ENCODE measurements at places on chromosomes 6 and 20. TPM values are rescaled to one million over a fixed set of nuclear protein-coding genes. Genes with fewer than 3 reads are reported as not detected.
A peak's percentile ranks its signal among the peaks of the same experiment; 100 is the strongest.

DNA sequence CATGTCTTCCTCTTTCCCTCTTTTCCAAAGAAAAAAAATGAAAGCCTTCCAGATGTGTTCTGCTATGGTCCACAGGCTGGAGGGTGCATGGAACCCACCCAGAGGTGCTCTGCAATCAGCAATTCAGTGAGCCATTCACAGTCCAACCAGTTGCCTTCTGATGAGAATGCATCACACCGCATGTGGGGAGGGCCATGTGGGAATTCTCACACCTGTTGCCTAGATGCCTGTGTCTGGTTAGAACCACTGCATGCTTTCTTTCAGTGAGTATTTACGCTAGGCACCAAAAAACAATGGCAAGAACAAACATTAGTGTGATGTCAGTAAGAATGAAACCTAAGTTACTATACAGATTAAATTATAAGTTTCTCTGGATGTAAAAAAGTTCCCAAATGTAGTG, 311.6 kb upstream of the CDYL start:
- no peak overlapping the region for H3K4me3 ChIP-seq
- no peak overlapping the region for H3K27ac ChIP-seq
- no peaks in the 10 kb centered on the region for H3K36me3 ChIP-seq
- H3K27me3 ChIP-seq: no peaks in the 10 kb centered on the region

DNA sequence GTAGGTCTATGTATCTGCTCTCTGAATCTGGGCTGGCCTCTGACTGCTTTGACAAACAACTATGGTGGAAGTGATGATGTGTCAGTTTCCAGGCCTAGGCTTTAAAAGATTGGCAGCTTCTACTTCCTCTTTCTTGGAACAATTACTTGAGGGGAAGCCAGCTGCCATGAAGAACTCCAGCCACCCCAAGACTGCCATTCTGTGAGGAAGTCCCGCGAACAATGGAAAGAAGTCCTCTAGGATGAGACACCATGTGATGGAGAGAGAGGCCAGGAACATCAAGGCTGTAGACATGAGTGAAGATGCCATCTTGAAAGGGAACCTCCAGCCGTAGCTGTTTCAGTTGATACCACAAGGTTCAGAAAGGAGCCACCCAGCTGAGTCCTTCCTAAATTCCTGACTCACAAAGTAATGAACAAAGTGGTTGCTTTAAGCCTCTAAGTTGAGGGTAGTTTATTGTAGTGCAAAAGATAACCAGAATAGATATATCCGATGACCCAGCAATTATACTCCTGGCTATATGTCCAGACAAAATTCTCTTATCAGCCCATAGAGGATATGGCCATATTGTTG, 15.3 kb upstream of the TCF15 start:
- no peak for DNase-seq
- no peak overlapping the region for H3K27ac ChIP-seq
- peaks cover 11% of the 10 kb centered on the region for H3K4me1 ChIP-seq
- no peak overlapping the region for H3K4me3 ChIP-seq
- no peaks in the 10 kb centered on the region for H3K36me3 ChIP-seq

- H3K36me3 ChIP-seq: no peaks in the 10 kb centered on the region
- H3K4me3 ChIP-seq: no peak overlapping the region
- DNase-seq: no peak
- H3K27ac ChIP-seq: no peak overlapping the region
- H3K4me1 ChIP-seq: peaks cover 27% of the 10 kb centered on the region
- H3K27me3 ChIP-seq: no peaks in the 10 kb centered on the region
These were observed 12.4 kb downstream of the LAMA4 start for GRCh38 chr6:112241820-112242429.

GRCh38 chr6:104700371-104701185, 159.1 kb downstream of the HACE1 start:
- no peak for DNase-seq
- no peaks in the 10 kb centered on the region for H3K36me3 ChIP-seq
- H3K4me1 ChIP-seq: peaks cover 13% of the 10 kb centered on the region
- no peaks in the 10 kb centered on the region for H3K27me3 ChIP-seq

GRCh38 chr6:160139420-160139851, 17.8 kb downstream of the SLC22A1 start:
- no peak overlapping the region for H3K4me3 ChIP-seq
- H3K27me3 ChIP-seq: no peaks in the 10 kb centered on the region
- H3K27ac ChIP-seq: no peak overlapping the region
- no peaks in the 10 kb centered on the region for H3K36me3 ChIP-seq
- H3K4me1 ChIP-seq: peaks cover 11% of the 10 kb centered on the region

DNA sequence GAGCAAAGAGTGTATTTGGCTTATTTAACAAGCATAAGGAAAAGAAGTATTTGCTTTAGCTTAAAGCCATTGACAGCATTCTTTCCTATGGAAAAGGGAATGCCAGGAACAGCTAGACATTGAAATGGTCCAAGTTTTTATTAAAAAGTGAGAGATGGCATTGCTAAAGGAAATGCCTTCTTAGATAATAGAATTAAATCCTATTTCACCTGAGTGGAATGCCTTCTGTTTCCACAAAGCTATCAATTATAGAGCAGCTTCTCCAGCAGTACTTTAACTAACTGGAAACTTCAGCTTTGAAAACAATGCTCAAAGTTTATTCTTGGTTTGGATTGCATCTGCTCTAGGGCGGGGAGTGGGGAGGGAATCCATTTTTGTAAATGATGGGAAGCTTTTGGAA, 85.1 kb upstream of the CNKSR3 start:
- no peaks in the 10 kb centered on the region for H3K4me1 ChIP-seq
- H3K27me3 ChIP-seq: no peaks in the 10 kb centered on the region
- no peak overlapping the region for H3K4me3 ChIP-seq
- DNase-seq: no peak

- H3K27ac ChIP-seq: no peak overlapping the region
- no peaks in the 10 kb centered on the region for H3K36me3 ChIP-seq
- no peak for DNase-seq
- no peak overlapping the region for H3K4me3 ChIP-seq
These were observed 23.9 kb upstream of the SLC52A3 start for GRCh38 chr20:792248-792647.

DNA sequence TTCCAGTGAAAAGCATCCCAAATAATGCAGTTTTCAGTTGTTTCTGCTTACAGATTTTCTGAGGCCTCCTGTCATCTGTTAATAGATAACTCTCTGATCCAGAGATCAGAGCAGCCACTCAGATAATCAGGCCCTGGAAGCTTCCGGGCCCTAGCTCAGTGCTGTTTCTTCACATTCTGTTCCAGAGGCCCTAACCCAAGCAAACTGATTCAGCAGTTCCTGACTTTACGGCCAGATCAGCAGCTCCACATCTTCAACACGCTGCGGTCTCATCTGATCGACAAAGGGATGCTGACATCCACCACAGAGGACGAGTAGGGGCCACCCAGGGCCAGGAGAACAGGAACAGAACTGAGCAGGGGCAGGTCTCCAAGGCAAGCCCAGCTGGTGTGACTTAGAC, 63.1 kb downstream of the CDS2 start:
- H3K4me3 ChIP-seq: no peak overlapping the region
- no peak for DNase-seq
- no peaks in the 10 kb centered on the region for H3K27me3 ChIP-seq
- no peak overlapping the region for H3K27ac ChIP-seq

- H3K27ac ChIP-seq: no peak overlapping the region
- peaks cover 32% of the 10 kb centered on the region for H3K36me3 ChIP-seq
- no peak overlapping the region for H3K4me3 ChIP-seq
- H3K27me3 ChIP-seq: no peaks in the 10 kb centered on the region
- DNase-seq: no peak
- peaks cover 2% of the 10 kb centered on the region for H3K4me1 ChIP-seq
These were observed 47.1 kb downstream of the AKIRIN2 start for GRCh38 chr6:87654875-87655454.

- H3K27ac ChIP-seq: no peak overlapping the region
- DNase-seq: no peak
- H3K4me1 ChIP-seq: no peaks in the 10 kb centered on the region
- no peak overlapping the region for H3K4me3 ChIP-seq
These were observed 20.1 kb upstream of the FAM209A start for GRCh38 chr20:56504373-56505005.

DNA sequence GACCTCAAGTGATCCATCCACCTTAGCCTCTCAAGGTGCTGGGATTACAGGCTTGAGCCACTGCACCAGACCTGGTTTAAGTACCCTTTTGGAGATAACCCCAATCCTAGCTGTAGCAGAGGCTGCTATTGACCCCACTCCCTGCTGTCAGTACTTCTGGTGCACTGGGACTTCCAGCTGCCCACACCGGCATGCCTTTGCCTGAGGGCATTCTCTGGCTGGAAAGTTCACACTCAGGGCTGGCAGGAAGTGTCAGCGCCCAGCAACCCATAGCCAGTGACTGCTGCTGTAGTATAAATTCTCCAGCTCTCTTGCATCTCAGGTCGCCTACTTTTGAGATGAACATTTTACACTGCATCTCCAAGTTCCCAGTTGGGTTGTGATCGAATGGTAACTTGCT, 75.3 kb downstream of the UTRN start:
- 0 out of 2 replicates have a peak, but pooled peaks cover 5% of the 10 kb centered on the region for H3K4me1 ChIP-seq
- no peaks in the 10 kb centered on the region for H3K36me3 ChIP-seq
- no peak overlapping the region for H3K4me3 ChIP-seq
- no peaks in the 10 kb centered on the region for H3K27me3 ChIP-seq
- no peak overlapping the region for H3K27ac ChIP-seq

- H3K36me3 ChIP-seq: no peaks in the 10 kb centered on the region
- H3K27me3 ChIP-seq: peaks cover 4% of the 10 kb centered on the region
- peaks cover 8% of the 10 kb centered on the region for H3K4me1 ChIP-seq
- no peak for DNase-seq
These were observed 19.9 kb downstream of the CRYBG1 start for GRCh38 chr6:106380407-106380806.

GRCh38 chr20:56352345-56353055, 6.3 kb upstream of the FAM210B start:
- no peaks in the 10 kb centered on the region for H3K4me1 ChIP-seq
- no peaks in the 10 kb centered on the region for H3K36me3 ChIP-seq
- no peak for DNase-seq
- H3K27ac ChIP-seq: no peak overlapping the region
- H3K4me3 ChIP-seq: no peak overlapping the region

DNA sequence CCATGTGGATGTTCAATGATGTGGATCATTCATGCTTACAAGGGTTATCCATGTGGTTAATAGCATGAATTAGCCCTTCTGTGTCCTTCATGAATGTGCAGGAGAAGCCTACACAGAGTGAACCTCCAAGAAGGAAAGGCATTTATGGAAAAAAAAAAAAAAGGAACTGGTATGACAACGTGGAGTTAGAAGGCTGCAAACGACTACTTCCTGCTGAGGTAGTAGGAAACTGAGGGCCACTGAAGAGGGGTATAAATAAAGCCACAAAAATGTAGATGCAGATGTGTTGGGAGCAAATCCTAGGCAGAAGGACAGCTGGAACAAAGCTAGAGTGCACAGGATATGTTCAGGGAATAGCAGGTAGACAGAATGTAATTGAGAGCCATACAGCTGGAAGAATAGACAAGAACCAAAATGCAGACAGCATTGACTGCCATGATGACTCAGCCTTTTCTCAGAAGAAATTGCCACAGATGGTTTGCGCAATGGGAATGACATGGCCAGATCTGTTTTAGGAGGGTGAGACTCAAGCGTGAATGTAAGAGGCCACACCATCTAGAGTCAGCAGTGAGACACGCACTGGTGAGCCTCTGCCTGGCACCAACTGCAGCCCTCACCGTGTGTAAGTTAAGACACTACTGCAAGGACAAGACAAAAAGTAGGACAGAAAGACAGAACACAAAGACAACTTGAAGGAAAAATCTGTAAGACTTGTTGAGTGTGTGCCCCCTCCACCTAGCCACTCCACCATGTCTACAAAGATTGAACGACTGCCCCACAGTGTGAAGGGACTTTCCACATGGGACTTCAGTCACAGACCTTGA, 79.8 kb downstream of the KIF13A start:
- peak overlapping the region; percentile 80 for H3K27ac ChIP-seq
- peaks cover 34% of the 10 kb centered on the region for H3K4me1 ChIP-seq
- 0 out of 2 replicates have a peak, but pooled peaks cover 3% of the 10 kb centered on the region for H3K36me3 ChIP-seq
- peak; percentile 84 for DNase-seq
- H3K4me3 ChIP-seq: no peak overlapping the region

- H3K4me3 ChIP-seq: no peak overlapping the region
- H3K27ac ChIP-seq: no peak overlapping the region
- no peaks in the 10 kb centered on the region for H3K27me3 ChIP-seq
- no peak for DNase-seq
These were observed 363.2 kb downstream of the QKI start for GRCh38 chr6:163777716-163778115.

DNA sequence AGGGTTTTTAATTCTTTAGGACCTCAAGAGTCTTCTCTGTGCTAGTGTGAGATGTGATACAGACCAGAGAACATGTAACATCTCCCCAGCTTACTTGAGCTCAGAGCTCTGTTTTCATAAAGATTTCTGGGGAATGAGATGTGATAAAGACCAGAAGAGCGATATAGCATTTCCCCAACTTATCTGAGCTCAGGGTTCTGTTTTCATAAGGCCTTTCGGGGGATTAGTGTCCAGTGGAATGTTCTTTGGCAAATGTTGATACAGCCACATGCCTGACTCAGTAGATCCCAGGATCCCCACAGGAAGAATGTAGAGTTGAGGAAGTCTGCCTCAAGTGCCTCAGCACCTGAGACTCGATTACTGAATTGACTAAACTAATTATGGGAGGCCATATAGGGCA, 18.7 kb upstream of the TOP1 start:
- no peaks in the 10 kb centered on the region for H3K36me3 ChIP-seq
- H3K27ac ChIP-seq: no peak overlapping the region
- DNase-seq: no peak
- peaks cover 52% of the 10 kb centered on the region for H3K4me1 ChIP-seq
- no peaks in the 10 kb centered on the region for H3K27me3 ChIP-seq

- DNase-seq: no peak
- no peak overlapping the region for H3K4me3 ChIP-seq
- no peaks in the 10 kb centered on the region for H3K4me1 ChIP-seq
- H3K36me3 ChIP-seq: no peaks in the 10 kb centered on the region
These were observed 41.2 kb downstream of the LYRM2 start for GRCh38 chr6:89597372-89597771.

Gene UST
- total RNA-seq: 6.7 TPM

Gene TRIM15
- total RNA-seq: not detected

Gene C4B
- 0.28 TPM for total RNA-seq

Gene MCCD1
- not detected for total RNA-seq

Gene NT5E
- 51.2 TPM for total RNA-seq

Gene ID4
- total RNA-seq: 13.6 TPM

Gene GCNT2
- 27.3 TPM for total RNA-seq

Gene THEMIS
- total RNA-seq: not detected

Measured in SJSA1 (cell line).